ENCODE measurements at places on chromosomes 3 and 15. TPM values are rescaled to one million over a fixed set of nuclear protein-coding genes. Genes with fewer than 3 reads are reported as not detected.

DNA sequence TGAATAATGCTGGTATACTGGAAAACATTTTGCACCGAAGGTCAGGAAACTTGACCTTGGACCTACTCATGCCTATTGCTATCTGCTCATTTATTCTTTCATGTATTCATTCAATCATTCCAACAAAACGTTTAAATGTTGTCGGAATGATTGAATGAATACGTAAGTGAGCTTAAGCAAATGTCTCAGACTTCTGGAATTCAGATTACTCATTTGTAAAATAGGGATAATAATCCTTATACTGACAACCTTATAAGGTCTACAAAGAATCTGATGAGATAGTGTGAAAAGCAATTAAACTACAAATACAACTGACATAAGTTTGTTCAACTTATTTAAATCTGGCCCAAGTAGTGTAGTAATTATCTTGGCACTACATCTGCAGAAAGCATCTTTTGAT, 288.7 kb downstream of the WDR72 start:
- no peak for DNase-seq

DNA sequence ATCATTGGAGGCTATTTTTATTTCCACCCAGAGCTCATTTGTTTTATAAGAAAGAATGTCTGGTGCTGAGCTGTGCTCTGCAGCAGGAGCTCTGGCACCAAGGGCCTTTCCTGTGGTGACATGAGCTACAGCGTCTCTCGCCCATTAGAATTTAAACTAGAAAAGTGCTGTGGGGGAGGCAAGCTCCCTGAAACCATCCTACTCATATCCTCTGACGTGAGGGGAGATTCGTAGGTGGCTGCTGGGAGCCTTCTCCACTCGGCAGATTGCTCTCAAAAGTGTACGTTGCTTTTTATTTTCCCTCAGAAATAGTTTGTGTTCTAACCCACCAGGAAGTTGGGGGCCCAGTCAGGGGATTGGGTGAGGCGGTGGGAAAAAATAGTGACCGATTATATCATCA, 76.3 kb upstream of the ARHGEF3 start:
- DNase-seq: no peak

DNA sequence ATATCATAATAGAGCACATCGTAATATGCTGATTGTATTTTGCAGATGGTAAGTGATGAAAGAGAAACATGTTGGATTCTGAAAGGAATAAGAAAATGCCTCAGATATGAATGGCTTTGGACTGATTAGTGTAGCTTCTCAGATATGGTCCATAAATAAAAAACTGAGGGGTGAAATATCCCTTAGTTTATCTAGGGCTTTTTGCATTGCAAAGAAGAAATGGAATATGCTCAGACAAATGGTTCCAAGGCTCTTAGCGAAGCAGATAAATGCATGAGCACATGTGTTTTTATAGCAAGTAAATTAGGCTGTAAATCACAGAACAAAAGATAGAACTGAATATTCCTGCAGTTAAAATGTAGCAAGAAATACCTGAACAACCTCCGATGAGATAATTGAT, 820.9 kb upstream of the GRM7 start:
- DNase-seq: no peak

- no peak for DNase-seq
Observed at GRCh38 chr15:60729850-60730458, 251.0 kb upstream of the ICE2 start.

- no peak for DNase-seq
Observed at GRCh38 chr15:99187936-99188335, 61.4 kb downstream of the TTC23 start.

Gene GOLGA8T
- total RNA-seq: 0.51 TPM

Gene RBMS3
- 46.3 TPM for total RNA-seq

Gene FOXL2
- not detected for total RNA-seq

Gene IL17RE
- 23.6 TPM for total RNA-seq

Gene LYZL4
- total RNA-seq: not detected

All from mesothelial cell of epicardium (in vitro differentiated cells).